MG63 (cell line): ENCODE measurements at places on chromosomes 4 and X. TPM values are rescaled to one million over a fixed set of nuclear protein-coding genes. Genes with fewer than 3 reads are reported as not detected.

MMRN1 gene
- not detected in 2 replicates for total RNA-seq

SH3TC1 gene
- 2.5 and 7.4 TPM in 2 replicates for total RNA-seq

H2BW2 gene
- total RNA-seq = not detected in 2 replicates

SPRY1 gene
- total RNA-seq = 1.9 and 2.0 TPM in 2 replicates

CT45A2 gene
- not detected in 2 replicates for total RNA-seq

MGARP gene
- total RNA-seq = 105 and 125 TPM in 2 replicates

TMEM156 gene
- 12.1 and 12.2 TPM in 2 replicates for total RNA-seq

ESX1 gene
- total RNA-seq = not detected in 2 replicates

TMEM255A gene
- total RNA-seq = not detected in 2 replicates
